ENCODE measurements at places on chromosomes 1 and 21.

GRCh38 chr1:211229365-211229759 is 29.8 kb upstream of the RCOR3 start:
- peak; percentile 48 for DNase-seq

DNA sequence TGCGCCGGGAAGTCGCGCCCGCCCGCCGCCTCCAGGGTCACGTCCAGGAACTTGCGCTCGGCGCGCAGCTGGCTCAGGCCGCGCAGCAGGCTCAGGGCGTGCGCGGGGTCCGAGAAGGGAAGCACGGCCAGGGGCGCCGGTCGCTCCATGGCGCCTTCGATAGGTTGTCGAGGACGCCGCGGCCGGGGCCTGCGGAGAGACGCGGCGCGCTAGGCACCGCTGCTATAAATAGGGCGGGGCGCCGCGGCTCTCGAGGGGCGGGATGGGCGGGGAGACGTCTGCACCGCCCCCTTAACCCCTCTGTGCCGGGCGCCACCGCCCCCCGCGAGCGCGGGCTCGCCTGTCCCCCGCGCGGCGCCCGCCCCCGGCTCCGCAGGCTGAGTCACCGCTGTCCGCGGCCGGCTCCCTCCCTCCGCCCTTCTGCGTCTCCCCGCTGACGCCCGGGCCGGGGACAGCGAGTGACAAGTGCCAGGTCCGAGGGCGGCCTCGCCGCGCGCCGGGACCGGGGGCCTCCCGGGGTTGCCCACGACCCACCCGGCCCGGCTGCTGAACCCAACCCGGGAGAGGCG is at the start of gene KLHL21:
TSS of gene KLHL21 (minus strand) at position 201 of the 569 bp plus-strand sequence. CDS start at position 149, 52 bp downstream.
- peak; percentile 95 for DNase-seq

DNA sequence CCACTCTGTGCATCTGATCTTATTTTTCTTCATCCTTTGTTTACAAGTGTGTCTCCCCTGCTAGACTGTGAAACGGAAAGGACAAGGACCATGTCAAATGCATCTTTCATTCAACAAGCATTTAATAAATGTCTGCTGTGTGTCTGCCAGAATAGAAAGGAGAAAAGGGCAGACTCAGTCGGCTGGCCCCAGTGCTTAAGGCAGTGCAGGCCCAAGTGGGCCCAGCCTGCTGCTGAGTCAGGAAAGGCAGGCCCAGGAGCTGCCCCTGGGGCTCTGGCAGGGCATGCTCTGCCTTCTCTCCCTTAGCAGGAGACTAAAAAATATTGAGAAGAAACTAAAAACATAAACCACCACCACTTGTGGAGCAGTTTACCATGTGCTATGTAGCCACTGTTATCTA is 38.1 kb downstream of the PLEKHA6 start:
- no peak for DNase-seq

GRCh38 chr21:40335704-40336103 is 468.5 kb downstream of the PCP4 start:
- no peak for DNase-seq

DNA sequence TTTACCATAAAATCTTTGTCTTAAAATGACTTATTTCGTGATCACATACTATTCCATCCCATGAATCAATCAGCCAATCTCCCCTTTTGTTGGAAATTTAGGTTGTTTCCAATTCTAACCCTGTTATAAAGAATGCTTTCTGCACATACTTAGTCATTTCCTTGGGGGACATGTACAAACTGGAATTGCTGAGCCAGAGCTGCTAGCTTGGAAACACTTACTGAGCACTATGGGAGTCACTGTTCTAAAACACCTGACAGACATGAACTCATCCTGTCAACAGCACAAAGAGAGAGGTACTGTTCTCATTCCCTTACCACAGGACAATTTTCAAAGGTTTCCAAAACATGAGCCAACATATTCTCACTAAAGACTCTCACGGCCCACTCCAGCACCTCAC is 32.1 kb downstream of the AK2 start:
- DNase-seq, result no peak

GRCh38 chr1:55040083-55040932 is 960 bp downstream of the PCSK9 start:
- no peak for DNase-seq

DNA sequence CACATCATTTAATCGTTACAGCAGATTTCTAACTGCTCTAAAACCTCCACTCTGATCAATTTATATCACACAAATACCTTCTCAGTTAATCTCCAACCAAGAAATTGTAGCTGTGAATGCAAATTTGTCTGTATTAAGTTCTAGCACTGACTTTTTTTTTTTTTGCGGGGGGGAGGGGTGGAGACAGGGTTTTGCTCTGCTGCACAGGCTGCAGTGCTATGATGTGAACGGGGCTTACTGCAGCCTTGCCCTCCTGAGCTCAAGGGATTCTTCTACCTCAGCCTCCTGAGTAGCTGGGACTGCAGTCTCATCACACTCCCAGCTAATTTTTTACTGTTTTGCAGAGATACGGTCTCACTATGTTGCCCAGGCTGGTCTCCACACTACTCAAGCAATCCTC is 163.6 kb downstream of the RERE start:
- no peak for DNase-seq

DNA sequence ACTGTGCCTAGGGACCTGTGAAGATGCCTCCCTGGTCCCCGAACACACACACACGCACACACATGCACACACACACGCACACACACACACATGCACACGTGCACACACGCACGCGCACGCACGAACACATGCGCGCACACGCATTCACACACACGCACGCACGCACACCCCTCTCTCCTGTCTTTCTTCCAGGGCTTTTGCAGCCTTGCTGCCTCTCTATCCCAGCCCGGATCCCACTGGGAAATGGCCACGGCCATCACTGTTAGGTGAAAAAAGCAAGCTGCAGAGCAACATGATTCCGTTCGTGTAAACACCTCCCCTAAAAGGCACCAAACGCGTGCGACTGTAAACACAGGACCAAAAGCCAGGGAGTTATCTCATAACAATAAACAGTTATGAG is 39.7 kb downstream of the NKAIN1 start:
- DNase-seq, result no peak

DNA sequence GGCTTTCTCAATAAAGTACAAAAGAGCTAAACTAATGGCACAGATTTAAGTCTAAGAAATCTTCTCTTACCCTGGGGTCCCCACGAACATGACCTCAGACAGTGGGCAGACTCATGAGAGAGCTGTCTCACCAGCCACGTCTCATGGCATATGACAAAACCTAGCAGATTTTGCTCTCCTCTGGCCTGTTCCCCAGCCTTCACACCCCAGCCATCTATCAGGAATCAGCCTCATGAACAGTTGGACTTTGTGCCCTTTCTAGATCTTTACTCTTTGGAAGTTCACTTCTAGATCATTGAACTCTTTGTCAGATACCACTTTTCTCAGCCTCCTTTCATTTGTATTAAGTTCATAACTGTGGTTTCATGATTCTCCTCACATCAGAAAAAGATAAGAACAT is 14.2 kb upstream of the HSD3B1 start:
- no peak for DNase-seq

DNA sequence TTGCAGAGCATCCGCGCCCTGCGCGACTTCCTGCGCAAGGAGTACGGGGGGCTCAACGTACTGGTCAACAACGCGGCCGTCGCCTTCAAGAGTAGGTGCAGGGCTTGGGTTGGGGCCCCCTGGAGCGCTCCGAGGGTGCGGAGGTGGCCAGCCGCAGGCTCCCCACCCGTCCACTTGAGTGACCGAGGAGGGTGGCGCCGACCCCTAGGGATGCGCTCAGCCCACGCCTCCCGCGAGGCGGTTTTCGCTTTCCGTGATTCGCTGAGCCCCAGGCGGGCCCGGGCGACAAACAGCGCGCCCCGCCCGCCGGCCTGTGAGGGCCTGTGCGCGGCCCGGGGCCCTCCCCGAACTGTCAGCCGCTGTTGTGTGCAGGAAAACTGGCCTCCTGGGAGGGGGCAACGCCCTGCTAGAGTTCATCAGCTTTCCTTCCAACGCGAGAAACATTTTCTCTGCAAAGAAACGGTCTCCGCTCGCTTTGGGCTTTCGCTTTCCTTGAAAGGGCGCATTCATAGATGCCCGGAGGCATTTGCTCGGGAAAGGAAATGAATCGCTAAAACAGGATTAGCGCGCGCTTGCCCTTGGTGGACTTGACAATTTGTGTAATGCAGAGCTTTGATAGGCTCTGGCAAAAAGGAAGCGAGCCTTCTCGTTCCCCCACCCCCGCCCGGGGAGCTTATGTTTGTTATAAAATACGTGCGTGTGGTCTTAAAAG is 668 bp downstream of the CBR3 start:
- peak; percentile 58 for DNase-seq
